ENCODE measurements at places on chromosomes 5 and 9. TPM values are rescaled to one million over a fixed set of nuclear protein-coding genes. Genes with fewer than 3 reads are reported as not detected.

GRCh38 chr5:172501708-172502320 lies 47.5 kb upstream of the SH3PXD2B start:
- no peak for DNase-seq

DNA sequence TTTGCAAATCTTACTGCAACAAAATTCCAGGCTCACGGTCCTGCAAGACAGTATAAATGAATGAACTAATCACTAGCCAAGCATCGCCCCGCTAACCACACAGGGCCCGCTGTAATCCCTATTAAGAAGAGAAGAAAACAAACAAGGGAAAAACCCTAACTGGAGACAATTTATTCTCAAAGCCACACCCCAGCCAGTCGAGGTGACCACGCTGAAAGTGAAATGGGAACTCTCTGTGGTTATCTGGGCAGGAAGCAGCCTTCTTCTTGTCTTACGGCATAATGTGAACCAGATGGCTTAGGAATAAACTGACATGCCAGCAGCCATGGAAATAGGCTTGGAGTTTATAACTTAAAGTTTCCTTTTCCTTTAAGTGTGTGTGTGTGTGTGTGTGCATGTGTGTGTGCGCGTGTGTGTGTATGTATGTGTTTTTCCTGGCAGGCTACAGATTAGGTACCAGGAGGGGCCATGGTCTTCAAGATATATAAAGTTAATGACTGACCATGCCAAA lies 120.2 kb downstream of the SEMA6A start:
- peak; percentile 96 for DNase-seq

Gene AP3B1
- total RNA-seq: 56.2 TPM

DNA sequence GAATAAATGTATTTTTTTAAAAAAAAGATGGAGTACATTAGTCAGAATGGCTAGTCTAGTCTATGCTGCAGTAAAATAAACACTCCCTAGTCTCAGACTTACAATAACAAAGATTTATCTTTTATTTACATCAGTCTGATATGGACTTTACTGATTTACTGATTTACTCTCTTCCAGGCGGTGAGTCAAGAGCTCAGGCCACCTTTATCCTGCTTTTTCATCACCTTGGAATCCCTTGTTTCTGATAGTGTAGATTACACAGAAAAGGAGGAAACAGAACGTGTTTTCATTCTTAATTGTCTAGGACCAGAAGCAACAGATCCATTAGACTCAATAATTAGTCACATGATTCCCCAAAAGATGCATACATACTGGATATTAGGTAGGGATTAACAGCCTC lies 290.1 kb upstream of the TRPC7 start:
- no peak for DNase-seq

Gene WNT8A
- not detected for total RNA-seq

Gene XRCC4
- 6.7 TPM for total RNA-seq

GRCh38 chr5:74903165-74903787 lies 37.1 kb upstream of the FAM169A start:
- DNase-seq: no peak

- peak; percentile 37 for DNase-seq
These were observed 310.8 kb upstream of the DMRT1 start for GRCh38 chr9:530681-531080.

GRCh38 chr5:3214838-3215374 lies 380.7 kb upstream of the IRX1 start:
- no peak for DNase-seq

DNA sequence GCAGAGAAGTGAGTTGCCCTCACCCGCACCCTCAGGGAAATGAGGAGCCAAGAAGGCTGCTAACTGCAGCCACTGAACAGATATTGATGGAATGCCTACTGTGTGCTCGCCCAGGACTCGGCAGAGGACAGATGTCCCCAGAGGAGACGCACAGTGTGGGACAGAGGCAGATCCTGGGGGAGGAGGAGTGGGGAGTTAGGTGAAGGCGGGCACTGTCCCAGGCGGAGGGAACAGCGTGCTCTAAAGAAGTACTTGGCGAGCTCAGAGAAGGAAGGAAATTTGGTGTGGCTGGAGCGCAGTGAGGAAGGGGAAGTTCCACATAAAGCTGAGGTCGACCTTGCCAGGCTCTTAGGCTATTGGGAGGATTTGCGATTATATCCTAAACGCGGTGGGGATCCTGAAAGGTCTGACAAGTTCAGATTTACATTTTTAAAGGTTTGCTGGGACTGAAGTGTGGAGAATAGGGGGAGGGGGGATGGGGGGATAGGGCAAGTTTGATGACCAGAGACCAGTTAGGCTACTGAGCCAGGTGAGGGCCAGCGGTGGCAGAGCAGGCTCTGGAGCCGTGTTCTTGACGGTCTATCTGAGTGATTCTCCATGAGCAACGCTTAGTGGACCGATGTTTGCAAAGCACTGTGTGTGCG lies 23.6 kb upstream of the CERCAM start:
- DNase-seq: no peak

GRCh38 chr5:163888366-163888765 lies 382.9 kb downstream of the MAT2B start:
- DNase-seq: peak; percentile 83

- DNase-seq: no peak
These were observed 29.9 kb downstream of the LHX3 start for GRCh38 chr9:136174779-136175615.

Gene FBP2
- not detected for total RNA-seq

DNA sequence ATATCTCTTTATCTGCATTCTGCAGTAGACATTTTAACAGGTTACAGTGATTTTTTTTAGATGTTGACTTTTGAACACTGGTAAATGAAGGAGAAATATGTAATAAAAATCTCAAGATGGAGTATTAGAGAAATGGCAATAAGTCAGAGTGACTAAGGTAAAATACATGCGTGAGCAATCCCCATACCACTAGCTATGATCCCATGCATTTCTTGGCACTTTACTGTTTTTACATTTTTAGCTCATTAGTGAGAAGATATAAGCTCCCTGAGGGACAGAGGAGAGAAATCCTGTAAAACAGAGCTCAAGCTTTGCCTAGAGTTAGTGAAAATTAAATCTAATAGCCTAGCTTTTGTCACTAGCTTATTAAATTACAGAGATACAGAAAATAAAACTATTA lies 181.9 kb upstream of the TRPM3 start:
- DNase-seq: peak; percentile 6

DNA sequence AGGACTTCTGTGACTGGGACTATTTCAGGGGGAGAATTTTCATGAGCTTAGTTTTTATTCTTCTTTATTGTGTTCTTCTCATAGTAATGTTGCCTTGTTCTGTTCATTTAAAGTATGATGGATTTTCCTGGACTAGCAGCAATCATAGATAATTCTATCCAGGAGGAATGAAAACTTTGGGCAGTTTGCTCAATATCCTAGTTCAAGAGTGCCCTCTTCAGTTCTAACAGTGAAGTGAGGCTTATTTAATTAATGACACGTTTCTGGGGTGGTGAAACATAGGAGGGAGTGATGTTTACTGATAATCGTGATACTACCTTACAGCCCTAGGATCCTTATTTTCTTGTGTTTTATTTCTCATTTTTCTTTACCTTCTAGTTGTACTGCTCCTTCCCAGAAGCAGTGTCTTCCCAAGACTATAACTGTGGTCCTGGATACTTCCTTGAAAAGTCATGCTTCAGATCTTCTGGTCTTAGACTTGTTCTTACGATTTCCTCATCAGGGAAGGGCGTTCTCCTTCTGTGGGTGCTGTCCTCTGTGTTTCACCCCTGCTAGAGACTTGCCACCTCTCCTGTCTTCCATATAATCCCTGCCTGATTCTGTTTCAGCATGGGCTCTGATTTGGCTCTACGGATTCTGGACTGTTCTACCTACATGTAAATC lies 57.4 kb downstream of the CFAP95 start:
- DNase-seq: peak; percentile 67

Gene IER5L
- 71.5 TPM for total RNA-seq

DNA sequence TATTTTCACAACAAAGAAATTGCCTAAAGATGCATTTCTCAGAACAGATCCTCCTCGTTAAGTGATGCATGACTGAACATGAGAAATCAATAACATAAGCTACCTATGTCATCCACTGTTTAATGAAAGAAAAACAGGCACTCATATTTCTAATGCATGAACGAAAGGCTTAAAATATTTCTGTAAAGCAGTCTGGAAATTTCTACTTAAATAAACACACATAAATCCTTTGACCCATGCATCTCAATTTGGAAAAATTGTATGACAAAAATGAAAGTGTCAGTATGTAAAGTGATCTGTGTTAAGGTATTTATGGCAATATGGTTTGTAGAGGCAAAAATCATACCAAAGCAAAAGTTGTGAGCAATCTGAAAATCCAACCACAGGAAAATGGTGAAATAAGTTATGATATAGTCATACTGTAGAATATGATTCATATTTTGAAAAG lies 399.2 kb upstream of the GRAMD2B start:
- peak; percentile 29 for DNase-seq
